ENCODE measurements at places on chromosomes 7 and 10.

- no peak for DNase-seq
These were observed 17.9 kb upstream of the ASZ1 start for GRCh38 chr7:117445206-117445605.

DNA sequence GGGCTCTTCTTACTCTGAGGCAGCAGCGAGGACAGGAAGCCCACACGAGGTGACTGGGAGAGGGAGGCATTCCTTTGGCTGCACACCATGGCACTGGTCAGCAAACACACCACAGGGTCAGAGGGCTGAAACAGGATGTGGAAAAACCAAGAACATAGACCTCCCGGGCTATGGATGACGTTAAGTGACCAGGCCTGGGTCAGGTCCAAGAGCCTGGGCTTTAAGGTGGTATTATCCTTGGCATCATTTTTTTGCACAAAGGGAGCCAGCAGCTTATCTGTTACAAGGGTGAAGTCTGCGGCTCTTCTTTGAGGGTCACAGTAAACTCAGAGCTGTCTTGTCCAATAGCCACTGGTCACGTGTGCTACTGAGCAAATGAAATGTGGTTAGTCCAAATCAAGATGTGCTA, 7.0 kb downstream of the WDR91 start:
- no peak for DNase-seq

- DNase-seq: no peak
These were observed 48.5 kb downstream of the AMZ1 start for GRCh38 chr7:2736411-2736914.

GRCh38 chr10:74194999-74195398, 44.0 kb downstream of the ADK start:
- no peak for DNase-seq

DNA sequence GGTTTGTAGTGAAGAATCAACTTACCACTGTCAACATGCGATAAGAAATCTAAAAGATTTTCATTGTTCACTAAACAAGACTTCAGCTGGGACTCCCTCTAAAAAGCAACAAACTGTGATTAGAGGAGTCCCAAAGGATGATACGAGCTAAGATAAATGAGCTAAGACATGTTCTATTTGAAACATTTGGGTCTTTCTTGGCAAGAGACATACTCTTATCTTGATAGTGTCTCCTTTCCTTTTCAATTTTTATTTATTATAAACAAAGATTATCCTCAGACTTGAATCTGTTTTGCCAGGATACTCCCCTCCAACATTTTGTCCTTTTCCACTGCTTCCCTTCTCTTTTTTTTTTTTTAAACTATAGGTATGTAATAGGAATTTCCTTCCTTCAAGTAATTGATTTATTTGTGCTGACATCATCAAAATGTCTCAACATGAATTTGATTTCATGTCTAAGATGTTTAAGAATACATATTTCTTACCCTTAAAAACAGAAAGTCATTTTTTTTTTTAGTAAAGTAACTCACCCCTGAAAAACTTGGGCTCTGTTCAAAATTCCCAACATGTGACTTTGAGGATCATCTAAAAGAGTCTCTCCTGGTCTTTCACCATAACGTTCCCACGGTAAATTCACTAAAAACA, 158.4 kb upstream of the NRP1 start:
- DNase-seq: no peak

- no peak for DNase-seq
These were observed 202.1 kb upstream of the NPVF start for GRCh38 chr7:25430200-25430931.

DNA sequence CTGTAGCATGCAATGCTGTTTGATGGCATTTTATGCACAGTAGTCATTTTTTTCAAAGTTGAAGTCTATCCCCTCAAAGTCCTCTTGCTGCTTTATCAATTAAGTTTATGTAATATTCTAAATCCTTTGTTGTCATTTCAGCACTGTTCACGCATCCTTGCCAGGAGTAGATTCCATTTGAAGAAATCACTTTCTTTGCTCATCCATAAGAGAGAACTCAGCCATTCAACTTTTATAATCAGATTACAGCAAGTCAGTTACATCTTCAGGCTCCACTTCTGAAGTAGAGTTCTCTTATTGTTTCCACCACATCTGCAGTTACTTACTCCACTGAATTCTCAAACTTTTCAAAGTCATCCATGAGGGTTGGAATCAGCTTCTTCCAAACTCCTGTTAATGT, 32.3 kb downstream of the SDHAF3 start:
- no peak for DNase-seq

DNA sequence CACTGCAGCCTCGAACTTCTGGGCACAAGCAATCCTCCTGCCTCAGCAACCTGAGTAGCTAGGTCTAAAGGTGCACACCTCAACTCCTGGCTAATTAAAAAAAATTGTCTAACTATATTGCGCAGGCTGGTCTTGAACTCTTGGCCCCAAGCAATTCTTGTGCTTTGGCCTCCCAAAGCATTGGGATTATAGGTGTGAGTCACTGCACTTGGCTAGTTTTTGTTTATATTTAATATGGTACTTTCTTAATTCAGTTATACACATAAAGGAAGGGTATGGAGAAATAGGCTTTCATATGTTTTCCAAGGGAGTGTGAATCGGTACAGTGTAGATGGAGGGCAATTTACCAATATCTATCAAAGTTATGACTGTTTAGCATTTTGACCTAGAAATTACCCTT, 20.4 kb downstream of the NPVF start:
- no peak for DNase-seq

GRCh38 chr10:111656066-111656465, 527.5 kb downstream of the GPAM start:
- no peak for DNase-seq

- DNase-seq: no peak
These were observed 147.6 kb upstream of the CSTF2T start for GRCh38 chr10:51846856-51847506.

DNA sequence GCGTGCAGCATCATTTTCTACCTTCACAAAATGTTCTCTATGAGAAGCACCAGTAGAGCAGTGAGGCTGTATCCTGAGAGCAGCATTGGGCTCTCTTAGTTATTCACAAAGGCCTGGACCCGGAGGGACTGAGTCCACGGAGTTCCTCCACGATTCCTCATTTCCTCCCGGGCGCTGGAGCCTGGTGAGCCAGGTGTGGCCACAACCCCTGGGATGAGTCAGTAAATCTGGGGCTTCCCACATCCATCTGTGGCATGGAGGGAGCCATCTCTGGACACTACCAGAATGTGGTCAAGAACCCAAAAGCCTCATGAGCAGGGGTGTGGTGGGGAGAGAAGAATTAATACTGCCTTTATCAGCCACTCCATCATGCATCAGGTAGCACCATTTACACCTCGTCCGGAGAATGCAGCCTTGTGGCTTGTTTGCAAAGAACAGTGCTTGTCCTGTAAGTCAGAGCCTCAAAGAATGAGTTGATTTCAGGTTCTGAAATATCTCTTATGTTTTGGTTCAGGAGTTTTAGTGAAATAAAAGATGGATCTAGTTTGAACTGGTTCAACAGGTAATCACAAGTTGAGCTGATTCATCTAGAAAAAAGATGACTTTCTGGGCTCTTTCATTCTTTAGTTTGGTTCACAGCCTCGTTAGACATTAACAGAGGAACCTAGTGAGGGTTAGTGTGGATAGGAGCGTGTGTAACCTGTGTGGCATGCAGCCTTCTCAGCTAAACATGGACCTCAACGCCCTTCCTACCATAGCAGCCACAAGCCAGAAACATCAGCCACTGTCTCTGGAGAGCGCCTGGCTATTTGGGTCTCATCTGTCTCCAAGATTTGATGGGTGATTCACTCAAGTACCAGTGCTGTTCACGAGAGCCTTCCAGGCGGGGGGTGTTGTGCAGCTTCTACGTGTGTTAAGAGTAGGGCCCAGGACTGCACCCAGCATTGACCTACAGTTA, 95.2 kb downstream of the WDR37 start:
- DNase-seq: no peak

GRCh38 chr7:150947241-150947745, 30.8 kb downstream of the KCNH2 start:
- DNase-seq: no peak

- no peak for DNase-seq
These were observed 62.9 kb downstream of the SCRN1 start for GRCh38 chr7:29926741-29927140.

DNA sequence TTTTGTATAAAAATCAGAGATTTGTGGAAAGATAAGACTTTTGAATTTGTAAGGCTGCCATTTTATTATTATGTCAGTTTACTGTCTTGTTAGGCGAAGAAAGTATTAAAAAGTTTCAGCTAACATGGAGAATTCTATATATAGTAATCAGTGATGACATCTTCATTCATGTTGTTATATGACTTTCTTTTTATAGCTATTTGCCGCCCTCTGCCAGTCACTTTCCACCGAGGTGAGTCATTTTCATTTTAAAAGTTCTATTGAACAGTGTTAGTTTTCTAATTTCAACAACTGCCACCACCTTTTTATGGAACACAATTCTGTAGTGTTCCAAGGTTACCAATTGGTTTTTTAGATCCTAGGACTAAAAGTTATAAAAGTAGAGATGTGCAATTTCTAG, 11.8 kb downstream of the CUTC start:
- DNase-seq: no peak

DNA sequence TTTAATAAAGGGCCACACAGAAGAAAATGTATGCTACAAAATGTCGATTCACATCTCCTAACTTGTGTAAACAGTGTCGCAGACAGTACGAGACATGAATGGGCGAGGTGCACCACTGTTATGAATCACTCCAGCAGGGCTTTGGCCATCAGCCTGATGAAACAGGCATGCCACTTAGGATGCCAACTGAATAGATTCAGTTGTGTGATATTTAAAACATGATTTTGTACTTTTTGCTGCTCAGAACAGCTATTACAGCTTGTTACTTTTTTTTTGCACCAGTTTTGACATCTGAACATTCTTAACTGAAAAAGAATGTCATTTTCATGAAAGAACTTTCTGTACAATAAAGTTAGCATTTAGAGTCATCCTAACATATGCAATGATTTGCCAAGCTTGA, 138.1 kb downstream of the VTI1A start:
- peak; percentile 61 for DNase-seq

GRCh38 chr7:99105756-99106155, 38.2 kb downstream of the SMURF1 start:
- no peak for DNase-seq

DNA sequence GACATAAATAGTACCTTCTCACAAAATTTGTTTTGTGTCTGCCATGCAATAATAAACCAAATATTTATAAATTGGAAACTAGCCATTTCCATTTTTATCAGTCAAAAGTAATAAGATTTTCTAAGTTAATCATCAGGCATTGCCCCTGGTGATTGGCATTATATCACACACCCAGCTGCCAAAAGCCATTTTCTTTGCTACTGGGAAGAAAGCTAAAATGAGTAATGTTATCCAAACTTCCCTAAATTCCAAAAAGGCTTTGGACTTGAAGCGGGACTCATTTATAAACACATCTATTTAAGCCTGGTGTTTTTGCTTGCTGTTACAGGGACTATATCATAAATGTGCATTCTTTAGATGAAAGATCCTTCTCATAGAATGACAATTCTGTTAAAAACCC, 86.0 kb downstream of the AKR1D1 start:
- no peak for DNase-seq

- DNase-seq: no peak
These were observed 61.9 kb upstream of the NKX6-2 start for GRCh38 chr10:132847856-132848255.

GRCh38 chr10:14173706-14174594, 156.8 kb downstream of the FRMD4A start:
- no peak for DNase-seq

DNA sequence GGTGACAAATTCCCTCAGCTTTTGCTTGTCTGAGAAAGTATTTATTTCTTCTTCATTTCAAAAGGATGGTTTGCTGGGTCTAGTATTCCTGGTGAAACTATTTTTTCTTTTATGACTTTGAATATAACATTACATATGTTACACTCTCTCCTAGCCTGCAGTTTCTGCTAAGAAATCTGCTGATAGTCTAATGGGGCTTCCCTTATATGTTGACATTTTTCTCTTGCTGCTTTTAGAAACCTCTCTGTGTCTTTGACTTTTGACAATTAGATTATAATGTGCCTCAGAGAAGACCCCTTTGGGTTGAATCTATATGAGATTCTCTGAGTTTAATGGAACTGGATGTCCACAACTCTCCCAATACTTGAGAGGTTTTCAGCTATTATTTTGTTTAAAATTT, 33.8 kb upstream of the SRI start:
- DNase-seq: no peak

DNA sequence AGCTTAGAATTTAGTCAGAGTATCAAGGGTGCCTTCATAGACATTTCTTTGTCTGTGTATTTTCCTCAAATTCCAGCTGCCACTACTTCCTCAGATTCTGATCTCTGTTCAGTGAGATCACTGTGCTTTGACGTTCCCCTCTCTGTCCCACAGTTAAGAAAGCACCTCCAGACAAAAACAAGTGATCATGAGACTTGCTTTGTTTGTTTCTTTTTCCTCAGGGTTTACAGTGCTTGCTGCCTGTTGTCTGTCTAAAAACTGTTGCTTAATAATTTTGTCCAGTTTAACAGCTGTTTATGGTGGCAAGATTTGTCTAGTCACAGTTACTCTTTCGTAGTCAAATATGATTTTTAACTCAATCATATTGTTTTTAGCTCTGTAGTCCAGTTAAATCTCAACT, 29.1 kb downstream of the TRUB1 start:
- no peak for DNase-seq

- DNase-seq: no peak
These were observed 313.4 kb downstream of the DNAJB6 start for GRCh38 chr7:157650131-157650631.

DNA sequence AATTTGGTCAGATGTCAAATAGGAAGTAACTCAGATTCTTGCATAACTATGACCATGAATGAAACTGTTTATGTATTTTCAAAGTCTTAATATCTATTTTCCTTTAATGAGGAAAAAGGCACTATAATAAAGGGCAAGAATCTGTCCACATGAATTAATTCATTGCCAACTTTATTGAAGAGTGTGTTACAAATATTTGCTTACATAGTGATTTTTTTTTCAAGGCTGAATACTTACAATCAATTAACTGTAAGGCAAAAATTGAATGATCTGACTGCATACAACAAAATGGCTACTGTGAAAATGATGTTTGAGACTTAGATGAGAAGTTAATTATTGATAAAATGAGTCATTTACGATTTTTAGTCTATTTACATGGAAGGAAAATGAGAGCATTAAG, 475.0 kb downstream of the DNAJB9 start:
- DNase-seq: no peak

DNA sequence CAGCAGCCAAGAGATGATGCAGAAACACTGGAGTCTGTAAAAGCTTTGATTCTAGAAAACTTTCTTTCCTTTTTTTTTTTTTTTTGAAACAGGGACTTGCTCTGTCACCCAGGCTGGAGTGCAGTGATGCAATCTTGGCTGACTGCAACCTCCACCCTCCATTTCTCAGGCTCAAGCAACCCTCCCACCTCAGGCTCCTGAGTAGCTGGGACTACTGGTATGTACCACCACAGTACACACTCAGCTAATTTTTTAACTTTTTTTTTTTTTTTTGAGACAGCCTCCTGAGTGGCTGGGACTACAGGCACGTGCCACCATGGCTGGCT, 17.0 kb upstream of the BAG3 start:
- no peak for DNase-seq

- no peak for DNase-seq
These were observed 473.4 kb downstream of the PTPRN2 start for GRCh38 chr7:158114056-158114850.

GRCh38 chr7:148669927-148670326, 28.8 kb upstream of the CUL1 start:
- DNase-seq: no peak
